ENCODE measurements at places on chromosomes 6 and 20.

DNA sequence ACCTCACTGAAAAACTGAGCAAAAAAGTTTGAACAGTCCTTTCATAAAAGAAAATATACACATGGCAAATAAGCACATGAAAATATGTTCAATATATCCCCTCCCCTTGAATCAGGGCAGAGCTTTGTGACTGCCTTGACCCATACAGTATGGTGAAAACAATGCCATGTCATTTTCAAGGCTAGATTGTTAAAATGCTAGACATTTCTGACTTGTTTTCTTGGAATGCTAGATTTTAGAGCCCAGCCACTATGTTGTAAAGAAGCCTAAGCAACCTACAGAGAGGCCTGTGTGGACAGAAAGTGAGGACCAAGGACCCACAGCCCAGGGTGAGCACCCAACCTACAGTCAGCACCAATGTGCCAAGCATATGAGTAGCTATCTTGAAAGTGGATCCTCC is 17.1 kb upstream of the ASF1A start:
- DNase-seq: peak; percentile 24

GRCh38 chr20:2919518-2920245 is 46.4 kb downstream of the PTPRA start:
- no peak for DNase-seq

GRCh38 chr20:36285746-36286447 is 20.2 kb upstream of the DLGAP4 start:
- no peak for DNase-seq

DNA sequence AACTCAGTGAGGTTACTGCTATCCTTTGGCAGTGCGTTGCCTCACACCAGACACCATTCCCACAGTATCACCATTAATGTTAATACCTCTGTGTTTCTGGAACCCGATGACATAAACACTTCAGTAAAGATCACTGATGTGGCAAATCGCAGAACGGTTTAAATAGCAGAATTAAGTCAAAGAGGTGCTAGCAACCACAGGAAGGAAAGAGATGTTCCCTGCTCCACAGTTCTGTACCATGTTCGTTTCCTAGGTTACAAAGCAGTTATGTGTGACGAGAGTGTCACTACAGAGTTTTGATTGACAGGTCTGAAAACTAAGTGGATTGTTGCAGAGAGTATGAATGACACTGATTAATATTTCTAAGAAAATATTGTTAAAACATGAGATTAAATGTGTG is 272.3 kb downstream of the KHDRBS2 start:
- no peak for DNase-seq

DNA sequence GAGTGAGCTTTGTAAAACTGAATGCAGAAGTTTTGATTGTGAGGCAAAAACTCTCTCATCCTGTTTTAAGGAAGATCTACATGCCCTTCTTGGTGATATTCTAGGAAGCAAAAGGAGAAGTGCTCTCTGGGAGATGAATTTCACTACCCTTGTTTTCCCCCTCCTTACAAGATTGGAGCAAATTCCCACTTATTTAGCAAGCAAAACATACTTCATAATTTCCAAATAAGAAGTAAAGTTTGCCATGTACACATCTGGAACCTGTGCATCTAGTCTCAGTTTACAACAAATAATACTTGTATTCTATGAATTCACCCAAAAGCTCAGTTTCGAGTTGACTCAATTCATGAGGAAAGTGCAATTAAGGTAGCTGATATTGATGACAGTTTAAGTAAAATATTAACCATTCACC is 27.6 kb upstream of the IFNGR1 start:
- no peak for DNase-seq

Data from epithelial cell of esophagus (primary cell).